Activated gamma-delta T cell (primary cell): ENCODE measurements at places on chromosomes 6 and 20.

GRCh38 chr6:158467923-158468322, 92.0 kb upstream of the TMEM181 start:
- DNase-seq, result no peak

- DNase-seq, result no peak
Measured at GRCh38 chr20:33437141-33437911, 6.2 kb downstream of the SNTA1 start.

GRCh38 chr6:4346659-4347333, 211.4 kb upstream of the ECI2 start:
- DNase-seq, result no peak

GRCh38 chr20:44489931-44490330, 14.3 kb downstream of the TTPAL start:
- DNase-seq, result no peak

DNA sequence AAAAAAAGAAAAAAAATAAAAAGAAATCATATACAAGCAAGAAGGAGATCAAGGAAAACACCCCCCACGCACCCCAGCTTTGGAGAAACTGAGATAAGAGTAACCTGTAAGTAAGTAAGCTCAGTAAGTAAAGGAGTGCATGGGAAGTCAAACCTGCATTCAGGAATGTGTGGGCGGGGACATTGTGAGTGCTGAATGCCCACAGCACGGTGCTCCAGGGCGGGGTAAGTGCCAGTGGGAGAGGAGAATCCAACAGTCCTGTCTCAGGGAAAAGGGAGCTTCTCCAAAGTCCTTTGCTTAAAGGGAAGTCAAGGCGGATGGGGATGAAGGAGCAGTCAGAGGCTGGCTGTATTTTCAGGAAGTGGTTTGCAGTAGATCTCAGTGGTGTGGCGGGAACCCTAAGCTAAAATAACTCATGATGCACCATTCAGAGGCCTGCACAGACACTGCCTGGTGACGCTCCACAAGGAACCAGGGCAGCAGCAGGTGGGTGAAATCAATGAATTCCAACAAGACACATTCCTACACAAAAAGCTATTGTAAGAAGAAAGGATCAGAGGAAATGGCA, 368.0 kb downstream of the QKI start:
- no peak for DNase-seq

GRCh38 chr6:126664271-126664670, 324.4 kb downstream of the CENPW start:
- no peak for DNase-seq

DNA sequence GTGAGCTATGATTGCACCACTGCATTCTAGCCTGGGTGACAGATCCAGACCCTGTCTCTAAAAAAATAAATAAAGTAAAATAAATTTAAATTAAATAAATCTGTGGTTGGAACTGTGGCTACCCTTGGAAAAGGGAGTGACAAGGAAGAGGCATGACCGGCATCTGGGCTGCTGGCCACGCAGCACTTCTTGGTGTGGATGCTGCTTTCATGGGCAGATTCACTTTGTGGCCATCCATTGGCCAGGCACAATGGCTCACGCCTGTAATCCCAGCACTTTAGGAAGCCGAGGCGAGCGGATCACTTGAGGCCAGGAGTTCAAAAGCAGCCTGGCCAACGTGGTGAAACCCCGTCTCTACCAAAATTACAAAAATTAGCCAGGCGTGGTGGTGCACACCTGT, 16.1 kb downstream of the EBF4 start:
- DNase-seq, result no peak

DNA sequence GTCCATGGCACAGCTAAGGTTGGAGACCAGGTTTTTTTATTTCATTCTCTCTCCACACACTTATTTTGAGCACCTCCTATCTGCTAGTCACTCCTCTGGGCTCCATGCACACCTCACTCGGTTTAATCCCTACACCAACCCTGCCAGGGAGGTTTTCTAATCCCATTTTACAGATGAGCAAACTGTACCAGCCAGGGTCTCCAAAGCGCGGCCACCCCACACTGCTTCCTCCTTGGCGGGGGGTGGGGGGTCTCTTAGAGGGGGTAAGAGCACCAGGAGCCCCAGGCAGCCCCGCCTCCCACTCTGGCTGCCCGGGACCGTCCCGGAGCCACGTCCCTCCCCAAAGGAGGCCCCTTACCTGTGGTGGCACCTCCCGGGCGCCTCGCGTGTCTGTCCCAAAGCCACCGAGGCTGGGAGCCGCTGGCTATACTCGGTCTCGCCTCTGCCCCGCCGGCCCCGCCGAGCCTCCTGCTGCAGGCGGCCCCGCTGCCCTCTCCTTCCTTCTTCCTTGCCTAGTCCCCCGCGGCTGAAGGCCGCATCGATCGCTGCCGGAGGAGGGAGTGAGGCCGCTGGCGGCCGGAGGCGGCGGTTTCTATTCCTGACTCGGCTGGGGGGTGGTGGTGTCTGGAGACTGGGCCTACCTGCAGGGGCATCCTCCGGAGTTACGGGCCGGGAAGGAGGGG, at the start of gene KCNS1:
TSS of gene KCNS1 (minus strand) at position 565 of the 683 bp plus-strand sequence. CDS start 1,891 bp downstream, outside the sequence.
- no peak for DNase-seq

GRCh38 chr20:8388707-8389106, 256.6 kb downstream of the PLCB1 start:
- no peak for DNase-seq

GRCh38 chr6:25403150-25403549, 124.0 kb downstream of the CARMIL1 start:
- DNase-seq, result no peak

GRCh38 chr6:114650891-114651290, 308.1 kb upstream of the HS3ST5 start:
- no peak for DNase-seq

GRCh38 chr20:4763723-4764510, 42.2 kb downstream of the PRND start:
- DNase-seq, result no peak

DNA sequence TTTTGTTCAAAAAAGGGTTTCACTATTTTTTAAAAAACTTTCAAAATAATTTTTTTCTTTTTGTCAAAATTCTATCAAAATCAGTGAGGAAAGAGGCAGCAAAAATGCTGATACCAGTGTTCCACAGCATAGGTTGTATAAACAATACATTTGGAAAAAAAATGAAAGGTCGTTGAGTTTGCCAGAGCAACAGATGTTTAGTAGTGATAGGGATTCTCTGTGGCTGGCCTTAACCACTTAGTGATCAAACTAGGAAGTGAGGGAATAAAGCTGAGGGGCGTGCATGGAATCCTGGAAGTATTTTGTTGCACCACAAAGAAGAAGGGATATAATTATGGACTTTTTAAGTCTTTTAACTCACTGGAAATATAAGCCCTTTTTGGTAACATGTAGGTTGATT, 555.3 kb upstream of the CHD6 start:
- no peak for DNase-seq

DNA sequence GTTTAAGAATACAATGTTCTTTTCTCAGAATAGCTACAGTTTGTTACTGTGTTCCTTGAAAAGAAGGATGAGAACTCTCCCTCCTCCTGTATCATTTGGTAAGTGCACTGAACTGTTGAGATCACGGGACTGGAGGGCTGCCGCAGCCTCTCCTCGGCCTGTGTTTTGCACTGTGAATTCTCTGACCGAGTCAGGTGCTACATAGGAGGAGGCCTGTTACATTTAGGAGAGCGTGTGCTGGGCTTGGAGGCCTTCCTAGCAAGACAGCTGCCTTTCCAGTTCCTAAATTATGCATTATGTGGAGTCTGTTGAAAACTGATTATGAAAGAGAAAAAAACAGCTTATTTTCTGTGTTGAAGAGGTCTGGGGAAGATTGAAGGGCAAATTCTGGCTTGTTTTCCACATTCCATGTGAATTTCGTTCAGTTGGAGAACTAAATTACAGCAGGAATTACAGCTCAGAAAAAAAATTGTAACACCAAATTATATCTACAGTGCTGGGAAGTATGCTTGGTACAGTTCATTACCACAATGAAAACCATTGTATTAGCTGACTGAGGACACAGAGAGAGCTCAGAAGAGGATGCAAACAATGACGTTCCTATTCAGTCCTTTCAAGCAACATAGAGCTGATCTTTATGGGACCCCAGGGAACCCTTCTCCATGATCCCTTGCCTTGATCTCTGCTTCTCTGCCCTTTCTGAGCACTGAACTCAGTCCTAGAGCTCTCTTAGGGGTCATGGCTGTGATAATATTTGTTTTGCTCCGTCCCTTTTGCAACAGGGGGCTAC, 2.8 kb downstream of the TMC2 start:
- no peak for DNase-seq

- DNase-seq, result no peak
Measured at GRCh38 chr6:4362326-4362725, 227.0 kb upstream of the ECI2 start.
